GM04504 (cell line): ENCODE measurements at places on chromosomes 1 and 21.

DNA sequence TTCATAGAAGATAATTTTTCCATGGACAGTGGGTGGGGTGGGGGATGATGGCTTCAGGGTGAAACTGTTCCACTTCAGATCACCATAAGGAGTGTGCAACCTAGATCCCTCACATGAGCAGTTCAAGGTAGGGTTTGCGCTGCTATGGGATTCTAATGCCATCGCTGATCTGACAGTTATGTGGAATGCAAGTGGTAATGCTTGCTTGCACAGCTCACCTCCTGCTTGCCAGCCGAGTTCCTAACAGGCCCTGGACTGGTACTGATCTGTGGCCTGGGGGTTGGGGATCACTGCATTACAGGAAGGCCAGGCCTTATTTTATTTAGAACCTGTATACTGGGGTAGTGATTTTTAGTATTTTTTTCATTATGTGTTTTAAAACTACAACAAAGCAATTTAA is 22.0 kb downstream of the MAN1A2 start:
- DNase-seq = no peak

- DNase-seq = no peak
Observed at GRCh38 chr1:31614414-31615005, 3.0 kb upstream of the HCRTR1 start.

DNA sequence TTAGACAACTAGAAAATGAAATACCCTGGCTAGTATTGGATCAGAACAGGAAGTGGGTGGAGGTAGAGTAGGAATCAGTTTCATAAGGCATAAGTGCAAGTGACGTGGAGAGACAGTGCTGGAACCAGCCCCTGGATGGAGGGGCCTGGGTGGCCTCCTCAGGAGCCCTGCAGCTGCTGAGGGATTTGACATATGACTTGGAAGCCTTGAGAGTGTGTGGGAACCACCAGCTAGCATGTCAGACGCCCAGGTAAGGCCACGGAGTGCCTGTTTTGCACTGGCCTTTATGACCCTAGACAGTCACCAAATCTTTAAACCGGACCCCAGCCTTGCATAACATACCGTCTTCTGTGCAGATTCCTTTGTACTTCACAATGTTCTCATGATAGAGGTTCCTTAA is 94.4 kb downstream of the RAVER2 start:
- no peak for DNase-seq

- DNase-seq = no peak
Observed at GRCh38 chr1:20705203-20705755, 12.5 kb downstream of the KIF17 start.

GRCh38 chr1:204197068-204197467 is 777 bp upstream of the KISS1 start:
- DNase-seq = no peak

GRCh38 chr1:165893507-165893906 is 66.1 kb downstream of the UCK2 start:
- no peak for DNase-seq

- DNase-seq = no peak
Observed at GRCh38 chr1:39695016-39695415, 3.8 kb upstream of the HPCAL4 start.

DNA sequence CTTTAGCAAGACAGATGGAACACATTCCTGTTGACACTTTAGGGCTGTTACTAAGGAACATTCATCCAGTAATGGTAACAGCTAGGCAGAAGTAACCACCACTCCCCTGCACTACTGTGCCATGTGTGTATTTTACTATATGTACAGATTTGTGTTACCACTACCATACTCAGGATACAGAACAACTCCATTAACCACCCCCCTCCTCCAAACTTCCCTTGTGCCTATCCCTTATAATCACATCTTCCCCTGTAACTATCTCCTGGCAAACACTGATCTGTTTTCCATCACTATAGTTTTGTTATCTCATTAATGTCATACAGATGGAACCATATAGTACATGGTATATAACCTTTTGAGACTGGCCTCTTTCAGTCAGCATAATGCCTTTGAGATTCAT is 3.9 kb upstream of the POU2F1 start:
- no peak for DNase-seq

DNA sequence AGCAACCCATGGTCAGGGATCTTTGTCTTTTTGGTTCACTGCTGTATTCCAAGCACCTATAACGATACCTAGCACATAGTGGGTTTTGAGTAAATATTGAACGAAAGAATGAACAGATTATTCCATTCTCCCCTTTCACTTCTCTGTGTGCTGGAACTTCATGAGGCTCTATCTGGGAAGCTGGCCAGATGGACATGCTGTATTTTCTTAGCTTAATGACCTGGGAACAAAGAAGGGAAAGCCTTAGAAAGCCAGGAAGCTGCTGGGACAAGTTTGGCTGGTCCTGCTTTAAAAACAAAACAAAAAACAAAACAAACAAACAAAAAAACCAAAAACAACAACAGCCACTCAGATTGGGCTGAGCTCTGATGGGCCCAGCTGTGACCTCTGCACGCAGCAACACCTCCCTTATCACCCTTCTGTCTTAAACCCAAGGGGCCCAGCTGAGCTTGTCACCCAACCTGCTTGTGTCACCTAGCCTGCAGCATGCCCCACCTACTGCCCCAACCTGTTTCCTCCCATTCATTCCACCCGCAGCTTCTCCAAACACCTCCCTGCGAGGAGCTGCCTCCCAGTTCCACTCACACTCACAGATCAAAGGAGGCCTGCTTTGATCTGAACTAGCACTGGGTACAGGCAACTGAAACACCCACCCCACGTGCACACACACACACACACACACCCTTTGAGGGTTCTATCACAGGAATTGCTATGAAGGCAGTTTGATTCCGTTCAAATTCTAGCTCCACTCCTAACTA is 37.1 kb downstream of the SLC30A1 start:
- DNase-seq = no peak

GRCh38 chr1:6459850-6460265 is 6.1 kb downstream of the TNFRSF25 start:
- no peak for DNase-seq

DNA sequence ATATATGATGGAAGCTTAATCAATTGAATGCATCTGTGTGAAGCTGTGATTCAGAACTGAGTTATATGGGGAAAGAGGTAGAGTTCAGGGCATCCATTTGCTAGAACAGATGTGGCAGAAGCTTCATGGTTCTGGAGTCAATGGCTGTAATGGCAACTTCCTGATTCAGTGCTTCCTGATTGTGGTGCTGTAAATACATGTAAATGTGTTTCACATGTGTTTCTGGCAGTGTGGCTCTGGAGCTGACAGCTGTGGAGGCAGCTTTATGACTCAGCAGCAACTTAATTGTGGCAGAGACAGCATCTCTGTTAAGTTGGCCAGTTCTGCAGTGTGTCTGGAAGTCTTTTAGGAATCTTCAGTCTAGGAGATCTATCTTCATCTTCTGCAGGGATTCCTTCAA is 226.6 kb upstream of the ZRANB2 start:
- DNase-seq = peak; percentile 82

- DNase-seq = no peak
Observed at GRCh38 chr1:166813508-166814223, 25.6 kb upstream of the POGK start.

DNA sequence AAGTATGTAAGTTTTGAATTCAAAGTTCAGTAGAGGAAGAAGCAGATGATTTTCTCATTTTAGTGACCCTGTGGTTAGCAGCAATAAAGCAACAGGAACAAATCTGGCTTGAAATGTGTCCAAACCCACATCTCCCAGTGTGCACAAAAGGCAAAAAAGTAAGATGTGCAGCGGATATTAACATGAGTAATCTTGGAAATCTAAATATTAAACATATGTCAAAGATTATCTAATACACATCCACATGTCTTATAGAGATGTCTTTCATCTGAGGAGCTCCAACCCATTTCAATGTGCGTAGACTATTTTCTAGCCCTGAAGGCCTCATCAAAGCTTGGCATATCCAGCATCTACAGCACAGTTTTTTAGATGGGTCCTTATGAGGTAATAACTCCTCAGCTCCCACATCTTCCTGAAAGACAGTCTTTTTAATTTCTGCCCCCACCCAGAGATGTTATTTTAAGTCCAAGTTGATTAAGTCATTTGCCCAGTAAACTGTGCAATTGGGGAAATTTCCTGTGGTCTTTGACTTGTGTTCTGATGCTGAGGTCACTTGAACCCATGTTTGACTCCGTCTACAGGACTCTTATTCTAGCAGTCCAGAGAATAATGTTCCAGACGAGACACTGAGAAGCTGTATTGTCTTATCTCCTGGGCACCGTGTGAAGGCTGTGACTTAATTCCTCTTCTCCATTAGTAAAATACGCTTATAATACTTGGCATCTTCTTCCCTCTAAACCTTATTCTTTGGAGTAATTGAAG is 73.7 kb downstream of the LMO4 start:
- peak; percentile 86 for DNase-seq

GRCh38 chr21:34795175-34795547 is 126.4 kb downstream of the CLIC6 start:
- no peak for DNase-seq

DNA sequence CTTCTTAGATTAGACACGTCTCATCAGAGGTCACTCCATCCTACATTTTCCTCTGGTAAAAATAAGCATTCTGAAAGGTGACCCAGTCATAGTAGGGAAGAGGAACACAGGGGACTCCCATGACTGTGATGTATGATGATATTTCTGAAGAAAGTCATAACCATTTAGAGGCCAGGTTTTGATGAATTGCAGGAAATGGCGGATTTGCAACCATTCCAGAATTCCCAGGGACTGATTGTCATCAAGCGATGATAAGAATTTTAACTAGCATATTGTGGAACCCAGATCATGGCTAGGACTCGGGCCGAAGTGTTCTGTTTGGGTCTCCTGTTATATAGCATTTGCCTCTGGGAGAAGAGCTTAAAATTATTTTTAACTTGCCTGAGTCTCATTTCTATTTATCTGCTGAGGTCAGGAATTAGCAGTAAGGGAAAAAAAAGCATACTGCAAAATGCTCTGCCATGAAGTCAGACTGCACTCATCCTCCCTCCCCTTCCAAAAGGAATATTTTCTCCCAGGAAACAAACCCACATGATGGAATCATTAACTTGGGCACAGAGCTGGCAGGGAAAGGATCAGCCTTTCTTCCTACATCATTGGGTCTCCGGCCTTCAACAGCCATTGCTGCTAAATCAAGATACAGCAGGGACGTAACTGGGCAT is 286.7 kb downstream of the HLX start:
- DNase-seq = no peak

DNA sequence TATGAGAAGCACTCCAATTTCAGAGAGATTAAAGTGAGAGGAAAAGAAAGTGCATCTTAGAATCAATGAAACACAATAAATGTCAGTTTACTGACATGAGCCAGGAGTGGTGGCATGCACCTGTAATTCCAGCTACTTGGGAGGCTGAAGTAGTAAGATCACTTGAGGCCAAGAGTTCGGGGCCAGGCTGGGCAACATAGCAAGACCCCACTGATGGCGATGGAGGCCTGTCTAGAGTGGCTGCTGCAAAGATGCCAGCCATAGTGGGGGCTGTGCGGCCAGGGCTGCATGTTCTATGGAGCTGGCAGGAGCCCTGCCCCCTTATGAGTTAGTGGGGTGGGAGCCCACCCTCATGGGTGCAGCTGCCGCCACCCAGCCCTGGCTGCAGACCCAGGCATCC is 27.3 kb downstream of the ZCCHC17 start:
- DNase-seq = no peak

GRCh38 chr1:15128520-15129313 is 24.8 kb upstream of the TMEM51 start:
- peak; percentile 26 for DNase-seq

- DNase-seq = no peak
Observed at GRCh38 chr1:31802190-31803150, 13.4 kb downstream of the SPOCD1 start.

GRCh38 chr1:44619261-44619900 is 54.9 kb downstream of the TMEM53 start:
- DNase-seq = no peak

- DNase-seq = no peak
Observed at GRCh38 chr1:240821925-240822324, 210.0 kb upstream of the GREM2 start.

DNA sequence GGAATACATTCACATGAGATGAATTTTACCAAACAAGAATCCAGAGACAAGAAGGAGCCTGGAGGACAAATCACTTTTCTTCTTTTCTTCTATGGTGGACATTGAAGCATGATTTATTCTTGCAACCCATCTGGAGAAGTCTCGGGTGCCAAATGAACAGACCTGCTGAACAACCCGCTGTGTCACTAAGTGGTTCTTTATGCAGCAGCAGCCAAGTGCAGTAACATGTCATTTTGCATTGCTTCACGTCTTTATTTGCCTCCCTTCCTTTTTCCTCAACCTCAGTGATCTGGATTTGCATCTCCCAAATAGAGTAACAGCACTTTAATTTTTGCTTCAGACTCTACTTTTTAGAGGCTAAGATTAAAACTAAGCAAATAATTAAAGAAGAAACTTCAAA is 50.0 kb upstream of the TENT5C start:
- no peak for DNase-seq

DNA sequence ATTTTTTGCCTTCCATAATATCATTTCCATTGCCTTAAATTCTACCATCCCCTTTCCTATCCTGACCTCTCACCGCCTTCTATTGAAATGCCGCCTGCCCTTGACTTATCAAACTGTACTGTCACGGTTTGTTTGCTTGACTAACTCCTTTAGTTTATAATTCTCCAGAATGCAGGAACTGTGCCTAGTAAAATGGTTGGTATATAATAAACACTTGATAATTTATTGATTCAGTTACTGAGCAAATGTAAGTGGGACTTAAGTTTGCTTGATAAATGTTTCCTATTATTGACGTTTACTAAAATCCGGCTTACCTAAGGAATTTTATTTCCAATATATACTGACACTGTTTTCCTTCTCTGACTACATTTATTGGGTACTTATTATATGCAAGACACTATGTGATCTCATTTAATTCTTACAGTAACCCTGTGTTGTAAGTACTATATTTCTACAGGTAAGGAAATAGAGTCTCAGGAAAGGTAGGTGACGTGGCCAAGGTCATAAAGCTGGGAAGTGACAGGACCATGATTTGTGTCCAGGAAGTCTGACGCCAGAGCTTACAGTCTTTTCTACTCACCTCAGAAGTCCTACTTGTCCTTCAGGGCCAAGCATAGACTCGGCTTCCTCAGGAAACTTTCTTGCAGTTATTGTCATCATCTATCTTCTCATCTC is 35.7 kb downstream of the DPT start:
- no peak for DNase-seq
